Memory B cell (primary cell): ENCODE measurements at places on chromosomes 11 and 22.

DNA sequence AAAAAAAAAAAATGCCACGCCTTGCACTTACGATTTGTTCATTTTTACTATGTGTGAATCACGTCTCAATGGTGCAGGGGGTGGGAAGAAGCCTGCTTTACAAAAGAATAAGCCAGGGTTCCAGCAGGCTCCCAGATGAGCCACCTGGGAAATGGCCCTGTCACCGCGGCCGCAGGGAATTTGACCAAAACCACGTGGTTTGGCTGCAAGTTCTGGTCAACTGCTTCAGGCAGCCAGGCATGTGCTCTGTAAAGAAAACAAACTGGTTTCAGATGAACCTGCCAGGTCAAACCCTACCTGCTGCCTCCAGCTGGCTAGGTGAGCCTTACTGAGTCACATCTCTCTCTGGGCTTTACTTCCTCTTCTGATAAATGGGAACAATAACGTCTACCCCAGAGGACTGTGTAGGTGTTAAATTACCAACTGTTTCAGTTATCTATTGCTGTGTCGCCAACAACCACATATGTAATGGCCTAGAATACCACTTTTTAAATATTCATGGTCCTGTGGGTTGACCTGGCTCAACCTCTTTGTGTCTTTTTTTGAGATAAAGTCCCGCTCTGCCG is 30.5 kb upstream of the GCAT start:
- H3K4me1 ChIP-seq, result peaks cover 4% of the 10 kb centered on the region
- no peak overlapping the region for H3K27ac ChIP-seq
- H3K4me3 ChIP-seq, result no peak overlapping the region
- DNase-seq, result no peak
- H3K27me3 ChIP-seq, result peaks cover 2% of the 10 kb centered on the region

DNA sequence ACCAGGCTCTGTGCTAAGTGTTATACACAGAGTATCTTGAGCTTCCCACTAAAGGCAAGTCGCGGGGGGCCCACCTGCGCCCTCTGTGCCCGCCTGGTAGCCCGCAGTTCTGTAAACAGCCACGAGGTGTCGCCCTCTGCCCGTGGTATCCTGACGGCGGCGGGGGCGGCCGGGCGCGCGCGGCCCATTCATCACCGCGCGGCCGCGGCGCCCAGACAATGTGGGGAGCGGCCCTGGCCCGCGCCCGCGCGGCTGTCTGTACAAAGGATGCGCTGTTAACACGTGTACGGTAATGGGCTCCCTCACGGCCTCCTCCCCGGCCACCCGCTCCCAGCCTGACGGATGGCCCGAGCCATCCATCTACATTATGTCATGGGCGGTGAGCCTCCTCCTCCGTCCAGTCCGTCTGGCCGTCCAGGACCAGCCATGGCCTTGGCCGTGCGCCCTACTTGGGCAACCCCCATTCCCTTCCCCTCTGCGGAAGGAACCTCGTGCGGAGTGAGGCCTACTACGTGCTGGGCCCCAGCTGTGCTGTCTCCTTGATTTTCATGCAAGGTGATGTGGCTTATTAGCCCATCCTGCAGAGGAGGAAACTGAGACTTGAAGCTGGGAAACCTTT is 99.4 kb downstream of the MIAT start:
- no peak overlapping the region for H3K27ac ChIP-seq
- H3K36me3 ChIP-seq, result peaks cover 34% of the 10 kb centered on the region
- H3K4me3 ChIP-seq, result no peak overlapping the region

DNA sequence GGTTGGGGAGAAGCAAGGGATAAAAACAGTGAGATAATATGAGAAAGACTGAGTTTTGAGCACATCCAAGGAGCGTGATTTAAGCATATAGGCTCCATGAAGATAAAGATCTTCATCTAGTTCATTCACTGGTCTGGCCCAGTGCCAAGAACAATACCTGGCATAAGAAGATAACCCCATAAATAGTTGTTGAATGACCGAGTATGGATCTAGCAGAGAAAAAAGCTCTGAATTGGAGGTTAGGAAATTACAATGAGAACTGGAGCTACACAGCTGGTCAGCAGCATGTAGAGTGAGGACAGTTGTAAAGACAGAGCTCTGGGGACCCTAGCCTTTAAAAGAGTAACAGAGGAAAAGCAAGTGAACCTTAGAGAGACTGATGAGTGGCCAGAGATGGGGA is 33.0 kb upstream of the PAK1 start:
- H3K27me3 ChIP-seq, result peaks cover 3% of the 10 kb centered on the region
- no peak overlapping the region for H3K27ac ChIP-seq
- H3K4me3 ChIP-seq, result no peak overlapping the region

DNA sequence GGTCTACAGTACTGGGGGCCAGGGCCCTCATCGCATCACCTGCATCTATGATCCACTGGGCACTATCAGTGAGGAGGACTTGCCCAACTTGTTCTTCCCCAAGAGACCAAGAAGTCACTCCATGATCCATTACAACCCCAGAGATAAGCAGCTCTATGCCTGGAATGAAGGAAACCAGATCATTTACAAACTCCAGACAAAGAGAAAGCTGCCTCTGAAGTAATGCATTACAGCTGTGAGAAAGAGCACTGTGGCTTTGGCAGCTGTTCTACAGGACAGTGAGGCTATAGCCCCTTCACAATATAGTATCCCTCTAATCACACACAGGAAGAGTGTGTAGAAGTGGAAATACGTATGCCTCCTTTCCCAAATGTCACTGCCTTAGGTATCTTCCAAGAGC is 3.8 kb upstream of the PPFIBP2 start:
- H3K36me3 ChIP-seq, result peaks cover 5% of the 10 kb centered on the region
- H3K27me3 ChIP-seq, result no peaks in the 10 kb centered on the region
- H3K4me1 ChIP-seq, result peaks cover 39% of the 10 kb centered on the region
- no peak for DNase-seq

DNA sequence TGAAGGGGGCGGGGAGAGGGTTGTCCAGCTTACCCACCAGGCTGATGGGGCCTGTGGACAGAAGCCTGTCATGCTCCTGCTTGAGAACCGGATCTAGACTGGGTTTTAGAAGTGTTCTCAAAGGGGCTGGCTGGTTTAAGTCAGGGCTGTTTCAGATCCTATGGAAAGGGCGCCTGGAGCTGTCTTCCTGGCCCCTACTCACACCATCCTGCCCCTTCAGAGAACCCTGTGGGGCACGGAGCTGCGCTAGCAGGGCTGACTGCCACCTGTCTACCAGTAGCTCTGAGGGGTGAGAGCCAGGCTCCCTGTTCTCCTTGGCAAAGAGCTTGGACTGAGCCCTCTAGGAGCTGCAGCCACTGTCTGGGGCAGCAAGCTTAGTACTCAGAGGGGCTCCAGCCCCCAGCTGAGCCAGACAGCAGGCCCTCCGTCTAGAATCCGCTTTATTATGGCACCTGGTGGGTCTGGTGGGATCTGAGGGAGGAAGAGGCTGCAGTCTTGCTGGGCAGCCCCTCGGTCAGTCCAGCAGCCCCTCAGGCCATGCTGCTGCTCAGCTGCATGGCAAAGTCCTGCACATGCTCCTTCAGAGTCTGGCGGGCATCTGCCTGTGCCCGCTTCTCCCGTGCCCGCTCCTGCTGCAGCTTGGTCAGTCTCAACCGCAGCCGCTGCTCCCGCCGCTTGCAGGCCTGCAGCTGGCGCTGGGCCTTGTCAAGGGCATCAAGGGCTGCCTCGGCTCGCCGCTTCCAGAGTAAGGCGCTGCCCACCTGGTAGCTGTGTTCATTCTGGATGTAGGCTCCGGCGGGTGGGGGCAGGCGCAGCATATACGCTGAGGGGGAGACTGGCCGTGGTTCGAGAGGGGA is 2.3 kb downstream of the THAP7 start:
- DNase-seq, result no peak
- no peaks in the 10 kb centered on the region for H3K27me3 ChIP-seq
- peak overlapping the region; percentile 37 for H3K4me3 ChIP-seq
- H3K36me3 ChIP-seq, result peaks cover 2% of the 10 kb centered on the region
- peaks cover 13% of the 10 kb centered on the region for H3K4me1 ChIP-seq

DNA sequence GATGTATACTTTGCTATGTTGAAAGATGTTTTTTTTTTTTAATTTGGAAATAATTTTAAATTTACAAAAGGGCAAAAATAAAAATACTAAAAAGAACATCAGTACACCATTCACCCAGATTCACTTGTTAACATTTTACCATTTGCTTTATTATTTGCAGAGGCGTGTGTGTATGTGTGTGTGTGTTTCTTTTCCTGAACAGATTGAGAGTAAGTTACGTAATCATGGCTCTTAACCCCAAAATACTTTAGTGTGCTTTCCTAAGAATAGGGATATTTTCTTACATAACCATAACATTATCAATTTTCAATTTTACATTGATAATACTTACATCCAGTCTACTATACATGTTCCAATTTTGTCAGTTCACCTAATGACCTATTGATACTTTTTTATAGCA is 91.5 kb upstream of the HORMAD2 start:
- H3K4me1 ChIP-seq, result no peaks in the 10 kb centered on the region
- H3K27me3 ChIP-seq, result no peaks in the 10 kb centered on the region
- no peak overlapping the region for H3K27ac ChIP-seq
- H3K36me3 ChIP-seq, result peaks cover 29% of the 10 kb centered on the region

DNA sequence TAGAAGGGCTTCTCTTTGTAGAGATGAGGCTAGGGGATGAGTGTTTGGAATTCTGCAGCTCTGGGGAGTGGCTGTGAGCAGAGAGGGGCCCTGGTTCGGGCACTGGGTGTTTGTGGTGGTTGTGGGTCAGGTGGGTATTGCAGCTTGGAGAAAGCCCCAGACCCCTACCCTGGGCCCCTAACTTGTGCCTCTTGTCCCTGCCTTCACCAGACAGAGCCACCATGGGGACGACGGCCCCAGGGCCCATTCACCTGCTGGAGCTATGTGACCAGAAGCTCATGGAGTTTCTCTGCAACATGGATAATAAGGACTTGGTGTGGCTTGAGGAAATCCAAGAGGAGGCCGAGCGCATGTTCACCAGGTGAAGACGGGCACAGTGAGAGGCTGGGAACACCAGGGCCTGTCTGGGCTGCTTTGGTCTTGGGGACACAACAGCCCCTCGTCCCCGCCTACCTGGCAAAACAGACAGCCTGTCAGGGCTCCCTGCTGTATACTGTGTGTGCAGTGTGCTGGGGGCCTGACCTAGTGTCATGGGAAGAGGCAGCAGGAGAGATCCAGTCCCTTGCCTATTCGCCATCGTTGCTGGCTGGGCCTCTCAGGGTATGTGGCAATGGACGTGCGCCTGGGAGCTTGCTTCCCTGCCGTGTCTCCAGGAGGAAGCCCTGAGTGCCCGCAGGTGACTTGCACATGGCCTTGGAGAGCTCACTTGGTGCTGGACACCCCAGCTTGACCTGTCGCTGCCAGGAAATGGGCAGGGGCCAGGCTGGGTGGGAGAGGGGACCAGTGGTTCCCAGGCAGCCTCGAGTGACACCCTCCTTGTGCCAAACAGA is 4.3 kb downstream of the INCENP start:
- H3K4me1 ChIP-seq, result peaks cover 19% of the 10 kb centered on the region
- H3K27ac ChIP-seq, result no peak overlapping the region
- H3K27me3 ChIP-seq, result no peaks in the 10 kb centered on the region
- no peak overlapping the region for H3K4me3 ChIP-seq
- H3K36me3 ChIP-seq, result peaks cover 23% of the 10 kb centered on the region

DNA sequence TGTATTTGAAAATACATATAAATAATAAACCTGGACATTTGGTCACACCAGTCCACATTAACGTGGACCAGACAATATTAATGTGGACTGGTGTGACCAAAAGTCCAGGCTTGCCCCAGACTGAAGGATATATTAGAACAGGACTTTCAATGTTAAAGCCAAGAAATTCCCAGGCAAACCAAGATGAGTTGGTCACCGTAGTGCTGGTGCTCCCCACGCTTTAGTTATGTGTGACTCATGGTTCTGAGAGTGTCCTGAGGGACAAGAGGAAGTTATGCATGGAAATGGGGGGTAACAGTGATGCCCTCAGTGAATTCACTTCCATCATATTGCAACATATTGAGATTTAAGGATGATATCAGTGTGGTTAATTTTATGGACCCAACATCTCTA is 31.4 kb downstream of the POU2AF1 start:
- H3K36me3 ChIP-seq, result peaks cover 11% of the 10 kb centered on the region
- H3K27me3 ChIP-seq, result no peaks in the 10 kb centered on the region
- peaks cover 42% of the 10 kb centered on the region for H3K4me1 ChIP-seq
- H3K27ac ChIP-seq, result no peak overlapping the region
- no peak overlapping the region for H3K4me3 ChIP-seq
- DNase-seq, result no peak

GRCh38 chr11:74540270-74540669 is 46.7 kb upstream of the LIPT2 start:
- DNase-seq, result no peak
- no peak overlapping the region for H3K4me3 ChIP-seq
- H3K36me3 ChIP-seq, result peaks cover 8% of the 10 kb centered on the region
- H3K4me1 ChIP-seq, result no peaks in the 10 kb centered on the region

- no peaks in the 10 kb centered on the region for H3K27me3 ChIP-seq
- no peak for DNase-seq
- no peak overlapping the region for H3K4me3 ChIP-seq
- H3K27ac ChIP-seq, result no peak overlapping the region
- H3K36me3 ChIP-seq, result no peaks in the 10 kb centered on the region
- no peaks in the 10 kb centered on the region for H3K4me1 ChIP-seq
Measured at GRCh38 chr11:84261707-84262106, 975.5 kb upstream of the CCDC90B start.

DNA sequence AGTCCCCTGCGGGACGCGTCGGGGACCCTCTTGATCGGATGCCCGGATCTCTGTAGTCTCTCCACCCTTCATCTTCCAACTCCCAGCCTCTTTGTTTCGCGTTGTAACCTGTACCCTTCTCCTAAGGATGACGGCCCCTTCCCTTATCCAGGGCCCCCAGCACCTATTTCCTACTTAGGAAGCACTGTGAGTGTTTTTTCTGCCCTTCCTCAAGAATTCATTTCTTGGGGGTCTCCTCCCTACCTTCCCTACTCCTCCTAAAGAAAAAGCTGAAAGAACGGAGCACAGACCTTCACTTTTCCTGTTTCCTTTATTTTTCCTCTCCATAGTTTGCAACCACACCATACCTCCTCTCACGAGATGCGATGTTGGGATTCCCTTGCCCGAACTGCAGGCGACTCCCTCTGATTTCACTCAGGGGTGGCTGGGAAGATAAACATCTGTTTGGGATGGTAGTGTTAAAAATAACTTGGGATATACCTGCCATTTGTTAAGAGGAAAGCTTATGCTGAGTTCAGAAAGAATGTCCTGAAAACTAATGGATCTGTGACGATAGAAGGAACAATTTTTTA is 593 bp downstream of the FAM118B start:
- peaks cover 28% of the 10 kb centered on the region for H3K4me1 ChIP-seq
- peak overlapping the region; percentile 98 for H3K4me3 ChIP-seq
- peaks cover 9% of the 10 kb centered on the region for H3K36me3 ChIP-seq
- peak overlapping the region; percentile 94 for H3K27ac ChIP-seq
- no peaks in the 10 kb centered on the region for H3K27me3 ChIP-seq

- H3K36me3 ChIP-seq, result no peaks in the 10 kb centered on the region
- H3K4me3 ChIP-seq, result no peak overlapping the region
- peaks cover 21% of the 10 kb centered on the region for H3K27me3 ChIP-seq
- H3K27ac ChIP-seq, result no peak overlapping the region
- peaks cover 8% of the 10 kb centered on the region for H3K4me1 ChIP-seq
Measured at GRCh38 chr22:37556710-37557109, 3.6 kb upstream of the CDC42EP1 start.

DNA sequence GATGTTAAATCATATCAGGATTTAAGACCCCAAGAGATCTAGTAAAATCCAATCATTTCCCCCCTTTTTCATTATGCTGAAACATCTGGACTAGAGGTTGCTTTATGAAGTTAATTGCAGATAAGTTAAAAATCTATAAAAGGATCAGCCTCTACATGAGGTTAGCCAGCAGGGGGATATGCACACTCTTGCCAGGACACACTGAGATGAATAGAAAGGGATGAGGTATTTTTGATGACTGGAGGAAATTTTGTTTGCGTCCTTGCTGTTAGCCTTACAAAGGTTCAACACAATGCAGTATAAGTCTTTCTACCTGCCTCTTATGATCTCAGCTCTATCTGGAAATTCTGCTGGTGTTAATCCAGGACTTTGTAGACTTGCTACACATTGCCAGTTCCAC is 1034.3 kb downstream of the LRRC4C start:
- no peaks in the 10 kb centered on the region for H3K27me3 ChIP-seq
- H3K27ac ChIP-seq, result no peak overlapping the region
- no peak overlapping the region for H3K4me3 ChIP-seq
- no peaks in the 10 kb centered on the region for H3K36me3 ChIP-seq
- no peaks in the 10 kb centered on the region for H3K4me1 ChIP-seq
